Stimulated activated CD4-positive, alpha-beta T cell treated with anti-CD3 and anti-CD28 coated beads, Interleukin-12 subunit alpha, Interleukin-12 subunit beta, amount 100 ng/mL, for 48 hours (primary cell): ENCODE measurements at places on chromosomes 3 and 15.
A peak's percentile ranks its signal among the peaks of the same experiment; 100 is the strongest.

DNA sequence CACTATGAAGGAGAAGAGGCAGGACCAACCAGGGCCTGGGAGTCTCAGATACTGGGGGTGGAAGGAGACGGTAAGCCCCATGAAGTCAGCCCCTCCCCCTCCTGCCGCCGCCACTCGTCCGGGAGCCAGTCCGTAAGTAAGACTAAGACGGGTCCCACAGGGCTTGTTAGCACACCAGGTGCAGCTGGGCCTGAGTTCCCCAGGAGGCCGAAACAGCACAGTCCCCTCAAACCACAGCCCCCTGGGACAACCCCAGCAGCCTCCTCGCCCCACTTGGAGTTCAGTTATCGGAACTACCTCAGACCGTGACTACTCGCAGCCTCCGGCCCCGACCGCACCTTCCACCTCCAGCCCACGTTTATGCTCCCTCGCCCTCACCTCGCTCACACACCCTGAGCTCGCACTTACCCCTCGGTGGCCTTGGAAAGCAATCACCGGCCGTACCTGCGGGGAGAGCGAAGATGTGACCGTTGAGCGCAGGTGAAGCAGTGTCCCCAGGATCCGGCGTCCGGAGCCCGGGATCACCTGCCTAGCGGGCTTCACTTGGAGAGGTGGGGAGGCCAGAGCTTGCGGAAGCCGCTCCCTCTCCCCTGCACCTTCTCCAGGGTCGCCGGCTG is 557 bp downstream of the ELL3 start:
- no peak for DNase-seq

- no peak for DNase-seq
Observed at GRCh38 chr3:17166369-17166768, 281.6 kb downstream of the PLCL2 start.

DNA sequence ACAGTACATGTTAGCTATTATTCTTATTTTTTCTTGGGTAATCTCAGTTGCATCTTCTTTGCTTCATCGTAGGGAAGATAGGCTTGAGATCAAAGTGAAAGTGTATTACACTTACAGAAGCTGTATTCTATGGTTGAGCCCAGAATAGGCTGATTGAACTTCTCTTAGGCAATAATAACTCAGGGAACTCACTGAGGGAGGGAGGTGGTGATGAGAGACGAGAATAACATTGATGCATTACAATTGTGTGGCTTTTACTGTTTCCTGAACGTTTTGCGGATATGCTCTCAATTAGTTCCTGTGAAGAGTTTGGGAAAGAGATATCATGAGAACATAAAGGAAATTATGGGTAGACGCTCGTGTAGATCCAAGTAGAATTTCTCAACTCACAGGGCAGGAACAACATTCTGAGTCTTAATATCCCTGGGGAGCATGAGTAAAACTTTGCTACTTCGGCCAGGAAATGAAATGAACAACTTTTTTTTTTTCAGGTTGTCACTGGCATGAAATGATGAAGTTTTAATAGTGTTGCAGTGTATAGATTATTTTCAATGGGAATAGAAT is 302.2 kb downstream of the TUSC7 start:
- DNase-seq = no peak

GRCh38 chr15:62848632-62849050 is 193.9 kb upstream of the TPM1 start:
- no peak for DNase-seq

DNA sequence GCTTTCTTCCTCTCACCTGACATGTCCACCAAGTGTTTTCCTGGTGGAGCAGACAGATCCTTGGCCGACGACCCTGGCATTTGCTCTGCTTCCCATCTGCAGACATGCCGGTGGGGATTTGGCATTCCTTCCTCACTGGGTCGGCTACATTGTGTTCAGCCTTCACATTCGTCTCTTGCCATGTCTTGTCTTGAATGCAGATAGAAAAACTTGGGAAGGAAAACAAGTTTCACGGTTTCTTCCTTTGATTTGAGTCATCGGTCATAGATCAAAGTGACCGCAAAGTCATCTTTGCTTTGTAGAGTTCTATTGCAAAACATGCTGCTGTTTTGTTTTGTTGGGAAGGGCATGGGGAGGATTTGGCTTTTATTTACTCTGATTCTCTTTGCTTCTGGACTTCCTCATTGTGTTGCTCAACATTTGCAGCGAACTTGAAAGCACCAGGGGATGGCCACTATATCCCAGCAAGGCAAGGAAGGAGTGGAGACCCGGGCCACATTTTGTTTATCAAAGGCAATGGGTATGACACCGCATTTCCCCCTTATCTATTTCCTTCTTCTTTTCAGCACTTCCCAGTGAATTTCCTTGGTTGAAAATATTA is 321.3 kb downstream of the CACNA2D3 start:
- DNase-seq = no peak

DNA sequence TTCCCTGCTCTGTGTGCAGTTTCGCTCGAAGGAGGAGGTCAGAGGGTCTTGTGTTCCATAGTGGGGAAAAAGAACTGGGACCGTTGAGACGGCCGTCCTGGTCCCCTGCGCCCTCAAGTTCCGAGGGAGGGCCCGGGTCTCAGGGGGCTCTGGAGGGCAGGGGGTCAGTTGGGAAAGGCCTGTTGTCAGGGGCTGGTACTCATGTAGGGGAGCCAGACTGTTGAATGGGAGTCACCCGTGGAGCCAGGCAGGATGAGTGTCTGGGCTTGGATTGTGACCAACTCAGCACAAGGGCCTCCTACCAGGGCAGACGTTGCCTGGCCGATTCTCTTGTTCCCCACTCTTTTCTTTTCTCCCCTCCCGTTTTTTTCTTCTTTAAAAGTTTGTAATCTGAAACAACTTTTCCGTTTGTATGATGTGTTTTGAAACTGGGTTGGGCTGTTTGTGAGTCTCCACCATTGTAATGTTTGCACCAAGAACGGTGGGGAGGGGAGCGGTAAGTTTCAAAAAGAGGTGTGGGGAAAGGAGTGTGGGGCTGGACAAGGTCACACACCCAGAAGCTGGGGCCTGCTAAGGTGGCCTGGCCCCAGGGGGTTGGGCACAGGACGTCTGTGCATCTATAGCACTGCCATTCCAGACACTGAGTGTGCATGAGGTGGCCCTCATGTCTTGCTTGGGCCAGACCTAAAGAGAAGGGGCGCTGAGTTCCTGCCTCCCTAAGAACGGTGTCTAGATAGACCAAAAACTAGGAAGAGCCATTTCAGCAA is 1.1 kb downstream of the CMTM7 start:
- DNase-seq = peak; percentile 26

DNA sequence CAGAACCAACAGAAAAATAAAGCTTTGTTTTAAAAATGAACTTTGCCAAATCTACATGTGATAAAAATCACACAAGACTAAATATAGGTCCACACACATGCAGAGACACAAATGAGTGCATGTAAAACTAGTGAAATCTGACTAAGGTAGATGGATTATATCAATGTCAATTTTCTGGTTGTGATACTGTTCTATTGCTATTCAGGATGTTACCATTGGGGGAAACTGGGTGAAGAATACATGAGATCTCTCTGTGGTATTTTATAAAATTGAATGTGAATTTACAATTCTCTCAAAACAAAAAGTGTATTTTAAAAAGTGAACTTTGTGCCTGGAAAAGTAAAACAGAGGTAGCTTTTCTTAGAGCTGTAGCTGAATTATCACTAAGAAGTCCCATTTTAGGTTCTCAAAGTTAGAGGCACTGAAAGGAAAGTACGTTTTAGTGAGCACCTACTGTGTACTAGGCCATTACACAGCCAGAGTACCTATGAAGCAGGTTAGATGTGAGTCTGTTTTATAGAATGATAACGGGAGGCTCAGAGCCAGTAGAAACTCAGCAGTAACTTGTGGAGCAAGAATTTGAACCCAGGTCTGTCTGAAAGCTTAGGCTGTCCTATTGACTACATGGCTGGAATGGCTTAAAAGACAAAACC is 8.2 kb downstream of the GRAMD2A start:
- DNase-seq = no peak

DNA sequence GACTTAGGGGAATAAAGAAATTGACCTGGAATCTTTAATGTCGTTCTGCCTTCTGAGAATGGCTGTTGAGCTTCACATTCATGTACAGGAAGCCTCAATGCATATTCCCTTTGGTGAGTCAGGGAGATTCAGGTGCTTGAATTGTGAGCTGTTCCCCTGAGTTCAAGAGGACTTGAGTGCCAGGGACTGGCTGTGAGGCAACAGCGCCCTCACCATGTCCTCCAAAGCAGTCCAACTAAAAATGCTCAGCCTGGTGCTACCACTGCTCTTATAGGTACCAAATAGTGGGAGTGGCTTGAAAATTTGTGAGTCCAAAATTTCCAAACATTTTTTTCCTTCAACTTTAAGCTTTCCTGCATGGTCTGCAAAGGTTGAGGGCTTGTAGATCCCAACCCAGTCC is 54.1 kb downstream of the LEO1 start:
- DNase-seq = no peak

- no peak for DNase-seq
Observed at GRCh38 chr3:100354850-100355249, 20.3 kb downstream of the NIT2 start.

DNA sequence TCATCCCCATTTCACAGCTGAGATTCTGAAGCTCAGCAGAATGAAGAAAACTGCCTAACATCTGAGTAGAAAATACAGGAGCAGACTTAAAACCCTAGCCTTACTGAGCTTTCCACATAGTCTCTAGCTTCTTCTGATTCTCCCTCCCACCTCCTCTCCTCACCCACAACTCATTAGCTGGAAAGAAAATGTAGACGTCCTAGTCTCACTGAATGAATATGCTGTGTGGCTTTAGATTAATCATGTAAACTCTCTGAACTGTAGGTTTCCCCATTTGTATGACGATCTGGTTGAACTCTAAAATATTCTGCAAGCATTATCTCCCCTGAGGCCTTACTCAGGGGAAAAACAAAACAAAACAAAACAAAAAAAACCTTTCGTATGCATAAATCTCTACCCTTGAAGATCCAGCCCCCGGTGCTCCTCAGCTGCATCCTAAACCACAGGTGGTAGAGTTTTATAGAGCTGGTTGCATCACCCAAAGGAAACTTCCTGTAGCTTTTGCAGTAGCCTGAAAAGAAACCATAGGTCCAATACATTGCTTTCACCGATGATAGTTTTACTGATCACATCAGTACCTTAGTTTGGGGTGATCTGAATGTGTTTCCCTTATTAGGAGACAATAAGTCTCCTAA is 40.6 kb downstream of the FOXB1 start:
- no peak for DNase-seq

DNA sequence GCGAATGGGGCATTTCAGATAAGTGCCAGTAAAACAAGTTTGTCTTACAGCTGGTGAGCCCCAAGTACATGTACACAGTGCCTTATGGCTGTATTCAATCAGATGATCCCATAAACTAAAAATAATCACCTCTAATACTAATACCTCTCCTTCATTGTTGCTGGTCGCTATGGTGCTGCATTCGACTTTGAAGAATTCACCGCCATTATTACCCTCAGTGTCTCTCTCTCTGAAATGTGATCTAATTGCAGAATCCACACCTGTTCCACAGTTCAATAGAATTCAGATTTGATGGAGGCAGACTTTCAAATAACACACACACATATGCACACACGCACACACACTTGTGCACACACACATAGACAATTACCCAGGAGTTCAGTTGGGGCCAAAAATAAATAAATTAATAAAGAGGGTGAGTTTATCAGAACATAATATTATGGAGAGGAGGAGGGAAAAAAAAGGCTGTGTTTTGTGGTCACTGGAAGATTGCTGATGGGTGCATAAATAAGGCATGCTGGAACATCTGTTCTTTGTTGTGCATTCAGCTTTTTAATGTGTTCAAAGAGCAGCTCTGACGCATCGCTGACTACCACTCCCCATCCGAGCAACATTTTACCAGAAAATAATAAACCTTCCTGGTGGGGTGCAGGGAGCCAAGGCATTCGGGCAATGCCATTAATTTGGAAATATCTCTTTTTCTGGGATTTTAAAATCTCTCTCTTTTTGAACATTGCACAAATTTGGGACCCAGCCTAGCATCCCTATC is 235.7 kb downstream of the SATB1 start:
- DNase-seq = no peak

GRCh38 chr15:22903427-22903826 is 65.0 kb downstream of the NIPA2 start:
- DNase-seq = no peak

DNA sequence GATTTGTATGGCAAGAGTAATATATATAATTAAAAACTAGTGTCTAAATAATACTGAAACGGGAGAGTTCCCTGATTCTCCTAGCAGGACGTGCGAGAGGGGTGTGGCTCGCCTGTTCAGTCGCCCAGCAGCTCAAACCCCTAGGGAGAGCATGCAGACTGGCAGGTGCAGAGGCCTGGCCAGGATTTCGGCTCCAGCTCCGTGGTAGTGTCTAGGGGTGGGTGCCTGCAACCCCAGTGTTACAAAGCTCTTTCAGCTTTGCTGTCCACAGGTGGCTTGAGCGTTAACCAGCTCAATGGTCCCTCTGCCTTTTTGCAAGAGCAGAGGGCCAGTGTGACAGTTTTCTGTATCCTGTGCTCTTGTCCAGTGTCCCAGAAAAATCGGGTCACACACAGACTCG is 226.6 kb downstream of the ALCAM start:
- DNase-seq = no peak

DNA sequence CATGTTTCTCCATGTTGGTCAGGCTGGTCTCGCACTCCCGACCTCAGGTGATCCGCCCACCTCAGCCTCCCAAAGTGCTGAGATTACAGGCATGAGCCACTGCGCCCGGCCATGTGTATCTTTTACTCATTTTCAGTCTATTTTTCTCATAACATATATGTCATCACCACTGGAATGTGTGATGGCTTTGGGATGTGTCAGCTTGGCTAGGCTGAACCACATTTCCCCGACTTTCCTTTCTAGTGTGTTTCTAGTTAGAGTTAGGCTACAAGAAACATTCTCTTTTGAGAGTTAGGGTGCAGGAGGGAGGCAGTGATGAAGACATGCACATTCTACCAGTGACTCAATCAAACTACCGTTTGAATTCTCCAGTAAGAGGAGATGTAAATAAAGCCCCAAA is 444.9 kb upstream of the THBS1 start:
- no peak for DNase-seq

DNA sequence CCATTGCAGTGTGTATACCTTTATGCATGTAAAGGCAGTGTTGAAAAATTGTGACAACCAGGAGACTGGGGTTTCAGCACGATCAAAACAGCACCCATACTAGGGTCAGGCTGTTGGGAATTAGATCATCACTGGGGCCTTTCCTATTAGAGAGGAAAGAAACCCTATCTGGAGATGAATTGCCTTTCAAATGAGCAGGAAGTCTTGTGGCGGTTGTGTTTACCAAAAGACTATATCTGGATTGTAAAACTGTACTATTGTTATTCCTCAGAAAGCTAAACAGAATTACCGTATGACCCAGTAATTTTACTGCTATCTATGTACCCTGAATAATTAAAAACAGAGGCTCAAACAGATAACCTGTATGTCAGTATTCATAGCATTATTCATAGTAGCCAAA is 10.1 kb downstream of the UBE2E1 start:
- no peak for DNase-seq

GRCh38 chr15:48391950-48392349 is 60.7 kb downstream of the DUT start:
- DNase-seq = no peak
